CD4-positive, alpha-beta T cell treated with Interleukin-15 for 4 hours (primary cell): ENCODE measurements at places on chromosomes 6 and 20.

- DNase-seq: no peak
Observed at GRCh38 chr20:46802722-46803121, 91.9 kb upstream of the EYA2 start.

DNA sequence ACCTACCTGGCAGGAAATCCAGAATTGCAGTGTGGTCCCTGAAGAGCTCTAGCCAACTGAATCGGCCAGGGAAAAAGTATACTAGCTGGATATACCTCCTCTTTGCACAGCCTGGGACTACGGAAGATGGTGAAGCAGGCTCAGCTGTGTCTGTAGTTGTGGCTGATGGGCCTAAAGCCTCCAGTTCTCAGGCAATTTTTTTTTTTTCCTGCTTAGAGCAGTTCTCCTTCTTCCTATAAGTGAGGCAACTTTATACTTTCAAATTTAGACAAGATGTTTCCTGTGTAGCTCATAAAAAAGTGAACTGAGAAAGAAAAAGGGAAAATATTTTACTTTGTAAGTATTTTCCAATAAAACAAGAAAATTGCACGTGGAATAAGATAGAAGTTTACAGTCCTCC lies 172.9 kb downstream of the CARMIL1 start:
- DNase-seq: no peak

DNA sequence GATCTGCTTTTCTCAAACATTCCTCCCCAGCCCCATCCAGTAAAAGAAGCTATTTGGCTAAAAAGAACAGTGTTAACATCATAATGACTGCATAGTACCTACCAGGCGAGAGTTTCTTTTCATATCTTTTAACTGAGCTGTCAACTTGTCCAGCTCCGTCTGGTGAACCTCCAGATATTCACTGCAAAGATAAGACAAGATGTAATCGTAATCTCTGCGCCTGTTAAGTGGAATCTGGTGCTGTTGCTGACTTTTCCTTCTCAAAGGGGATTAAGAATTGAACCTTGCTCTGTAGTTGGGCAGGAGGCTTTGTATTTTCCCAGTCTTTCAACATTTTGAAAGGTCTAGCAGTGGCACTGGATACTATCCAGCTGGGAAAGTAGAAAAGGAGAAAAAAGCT lies 63.0 kb downstream of the RIPOR2 start:
- no peak for DNase-seq

- DNase-seq: no peak
Observed at GRCh38 chr6:24323632-24324337, 34.1 kb downstream of the DCDC2 start.

GRCh38 chr6:122825163-122825562 lies 36.1 kb downstream of the SMPDL3A start:
- no peak for DNase-seq

DNA sequence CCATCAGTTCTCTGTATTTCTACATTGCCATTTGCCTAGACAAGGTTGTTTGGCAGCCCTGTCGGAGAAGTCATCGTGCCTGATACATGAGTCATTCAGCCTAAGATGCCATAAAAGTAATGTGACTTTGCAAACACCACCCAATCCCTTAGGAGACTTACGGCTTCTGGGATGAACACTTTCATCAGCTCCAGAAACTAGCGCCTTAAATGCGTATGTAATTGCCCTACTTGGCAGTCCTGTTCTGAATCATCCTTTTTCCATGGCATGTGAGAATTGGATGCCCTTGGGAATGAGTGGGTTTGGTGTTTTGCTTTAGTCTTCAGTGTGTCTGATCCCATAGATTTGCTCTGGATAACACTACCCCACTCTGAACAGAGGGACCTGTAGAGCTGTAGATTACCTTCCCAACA lies 158.5 kb downstream of the SASH1 start:
- no peak for DNase-seq

DNA sequence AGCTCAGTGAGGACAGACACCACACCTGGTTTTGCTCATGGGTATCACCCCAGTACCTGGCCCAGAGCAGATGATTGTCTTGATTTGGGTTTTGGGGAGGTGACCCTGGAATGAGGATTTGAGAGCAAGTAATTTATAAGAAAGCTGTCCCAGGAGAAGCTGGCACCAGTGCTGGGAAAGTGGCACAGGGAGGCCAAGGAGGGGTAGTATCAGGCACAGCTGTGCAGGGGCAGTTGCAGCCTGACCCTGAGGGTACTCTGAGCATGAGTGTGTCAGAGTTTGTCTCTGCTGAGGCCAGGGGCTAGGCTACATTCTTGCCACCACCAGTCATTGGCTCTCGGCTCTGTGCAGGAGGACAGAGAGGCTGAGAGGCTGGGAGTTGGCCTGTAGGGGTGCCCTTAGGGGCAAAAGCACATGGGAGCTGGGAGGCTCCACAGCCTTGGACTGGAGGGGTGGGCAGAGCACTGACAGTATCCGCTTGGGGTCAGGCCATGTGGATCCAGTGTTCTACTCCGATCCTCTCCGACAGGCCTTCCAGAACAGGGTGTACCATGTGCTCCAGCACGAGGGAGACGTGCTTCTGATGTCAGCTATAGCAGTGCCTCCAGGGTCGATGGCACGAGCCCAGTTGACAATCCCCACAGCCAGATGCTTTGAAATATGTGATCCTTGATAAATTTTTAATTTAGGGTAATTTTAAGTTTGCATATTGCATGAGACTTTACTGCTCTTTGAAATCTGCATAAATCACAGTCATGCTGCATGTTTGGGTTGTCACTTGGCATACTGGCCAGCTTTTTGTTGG lies 121.3 kb downstream of the PHACTR3 start:
- no peak for DNase-seq

- no peak for DNase-seq
Observed at GRCh38 chr6:135192256-135193174, 11.4 kb downstream of the MYB start.

- DNase-seq: no peak
Observed at GRCh38 chr6:169794317-169795055, 43.1 kb downstream of the ERMARD start.

DNA sequence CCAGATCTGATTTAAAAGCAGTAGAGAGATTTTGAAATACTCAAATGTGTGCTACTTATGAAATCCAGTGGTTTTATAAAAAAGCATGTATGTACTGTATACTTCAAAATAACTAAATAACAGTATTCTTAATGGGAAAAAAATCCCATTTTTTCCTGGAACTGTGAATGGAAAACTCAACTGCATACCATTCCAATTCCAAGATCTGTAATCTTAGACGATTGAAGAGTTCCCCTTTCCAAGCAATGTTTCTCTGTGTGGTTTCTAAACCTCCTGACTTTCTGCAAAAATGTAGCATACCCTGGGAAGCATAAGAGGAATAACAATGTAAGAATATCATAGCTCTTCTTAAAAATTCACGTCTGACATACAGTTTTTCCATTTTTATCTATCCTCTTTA lies 40.3 kb upstream of the HIVEP2 start:
- DNase-seq: no peak

DNA sequence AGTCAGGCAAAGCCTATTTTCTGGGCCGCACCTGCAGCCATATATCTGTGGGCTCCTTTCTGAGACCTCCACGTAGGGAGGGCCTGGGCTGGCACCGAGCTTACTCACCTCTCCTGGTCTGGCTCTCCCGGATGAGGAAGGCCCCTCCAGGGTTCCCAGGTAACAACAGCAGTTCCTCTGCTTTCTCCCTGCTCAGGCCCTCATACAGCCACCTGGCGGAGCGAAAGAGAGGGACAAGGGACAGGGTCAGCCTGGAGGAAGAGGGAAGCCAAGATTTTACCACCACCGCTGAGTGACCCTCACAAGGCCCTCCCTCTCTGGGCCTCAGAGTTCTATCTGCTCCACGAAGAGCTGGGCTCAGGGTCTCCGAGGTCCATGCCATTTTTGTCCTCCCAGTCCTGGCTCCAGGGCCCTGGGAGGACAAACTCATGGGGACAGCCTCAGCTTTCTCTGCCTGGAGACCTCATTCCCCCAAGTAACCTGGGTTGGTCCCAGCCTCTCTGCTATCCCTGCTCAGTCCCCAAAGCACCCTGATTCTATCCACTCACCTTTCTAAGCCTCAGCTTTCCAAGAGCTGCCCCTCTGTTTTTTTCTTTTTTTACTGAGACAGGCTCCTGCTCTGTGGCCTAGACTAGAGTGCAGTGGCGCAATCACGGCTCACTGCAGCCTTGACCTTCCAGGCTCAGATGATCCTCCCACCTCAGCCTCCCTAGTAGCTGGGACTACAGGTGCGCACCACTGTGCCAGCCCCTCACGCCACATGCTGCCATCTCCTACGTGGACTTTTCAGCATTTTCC lies 13.3 kb downstream of the SLA2 start:
- DNase-seq: no peak

- no peak for DNase-seq
Observed at GRCh38 chr6:111589366-111589765, 16.3 kb downstream of the TRAF3IP2 start.

- DNase-seq: no peak
Observed at GRCh38 chr20:39913274-39913673, 775.8 kb downstream of the MAFB start.

GRCh38 chr20:56428881-56429280 lies 16.8 kb downstream of the CASS4 start:
- DNase-seq: no peak

DNA sequence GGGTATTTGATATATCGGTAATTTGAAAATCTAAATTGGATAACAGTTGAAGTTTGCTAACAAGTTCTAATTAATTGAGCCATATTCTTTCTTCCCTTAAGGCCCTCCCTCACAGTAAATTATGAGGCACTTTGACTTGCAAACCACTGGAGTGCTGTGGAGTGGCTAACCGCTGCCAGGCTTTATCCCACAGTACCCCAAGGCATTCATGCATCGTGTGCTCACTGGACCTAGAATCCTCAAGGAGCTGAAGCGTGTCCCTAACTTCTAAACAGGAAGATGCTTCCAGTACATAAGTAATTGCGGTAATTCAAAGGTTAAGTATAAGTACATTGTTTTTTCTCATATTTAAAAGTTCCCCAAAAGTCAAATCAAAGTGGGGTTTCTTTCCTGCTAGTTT lies 499.9 kb downstream of the TFAP2A start:
- no peak for DNase-seq
